ENCODE measurements at places on chromosomes 3 and 15.
A peak's percentile ranks its signal among the peaks of the same experiment; 100 is the strongest.

- DNase-seq = no peak
Observed at GRCh38 chr15:63601026-63601703, 4.0 kb downstream of the FBXL22 start.

GRCh38 chr3:188594139-188594538, 440.2 kb downstream of the LPP start:
- no peak for DNase-seq

DNA sequence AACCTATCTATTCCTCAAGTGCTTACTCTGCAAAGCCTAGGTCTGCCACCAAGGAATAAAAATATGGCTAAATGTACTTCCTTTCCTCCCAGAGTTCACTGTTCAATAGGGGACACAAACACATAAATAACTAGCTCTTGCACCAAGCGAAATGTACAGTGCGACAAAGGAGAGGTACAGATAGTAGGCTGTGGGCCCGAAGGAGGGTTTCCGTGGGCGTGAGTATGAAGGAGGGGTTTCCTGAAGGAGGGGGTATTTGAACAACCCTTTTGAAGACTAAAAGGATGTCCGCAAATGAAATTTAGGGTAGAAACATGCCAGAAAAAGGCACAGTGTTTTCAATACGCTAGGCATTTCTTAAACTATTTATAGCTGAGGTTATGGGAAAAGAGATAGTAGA, 207.9 kb downstream of the LPP start:
- no peak for DNase-seq

GRCh38 chr3:157500232-157500631, 3.0 kb downstream of the VEPH1 start:
- DNase-seq = no peak

DNA sequence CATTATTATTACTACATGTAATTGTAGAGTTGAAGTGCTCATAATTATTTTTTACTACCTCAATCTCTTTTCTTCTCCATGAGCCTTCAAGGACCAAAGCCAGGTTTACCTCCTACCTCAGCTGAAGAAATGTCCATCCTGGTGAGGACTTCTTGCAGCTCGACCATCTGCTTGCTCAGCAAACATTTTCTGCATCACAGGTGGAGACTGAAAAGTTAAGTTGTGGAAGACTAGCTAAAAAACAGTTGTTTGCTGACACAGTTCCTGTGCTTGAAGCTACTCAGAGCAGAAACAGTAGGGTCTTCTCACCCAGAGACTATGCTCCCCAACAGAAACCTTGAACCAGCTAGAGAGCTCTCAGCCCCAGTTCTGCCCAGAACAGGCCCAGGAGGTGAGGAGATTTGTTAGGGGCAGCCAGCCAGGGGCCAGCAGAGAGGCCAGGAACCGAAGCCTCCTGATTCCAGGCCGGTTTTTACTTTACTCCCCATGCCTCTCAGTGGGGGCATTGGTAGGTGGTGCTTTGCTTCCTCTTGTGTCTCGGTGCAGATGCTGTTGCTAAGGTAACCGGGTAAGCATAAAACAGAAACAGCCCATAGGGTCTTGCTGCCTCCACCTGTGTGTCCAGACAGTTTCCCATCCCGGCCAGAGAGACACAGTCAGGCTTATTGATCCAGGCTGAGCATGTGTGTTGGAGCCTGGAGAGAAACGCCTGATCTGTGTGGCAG, 54.9 kb downstream of the CCNL1 start:
- DNase-seq = peak; percentile 27

- DNase-seq = peak; percentile 82
Observed at GRCh38 chr3:25427942-25428788, at the start of gene RARB. TSS of gene RARB (plus strand) at chr3:25428263. CDS start at chr3:25428732, 469 bp downstream.

GRCh38 chr3:94615275-94616065, 552.6 kb downstream of the NSUN3 start:
- peak; percentile 55 for DNase-seq

Data from NCI-H524 (cell line).